ENCODE measurements at places on chromosomes 3 and 15.

DNA sequence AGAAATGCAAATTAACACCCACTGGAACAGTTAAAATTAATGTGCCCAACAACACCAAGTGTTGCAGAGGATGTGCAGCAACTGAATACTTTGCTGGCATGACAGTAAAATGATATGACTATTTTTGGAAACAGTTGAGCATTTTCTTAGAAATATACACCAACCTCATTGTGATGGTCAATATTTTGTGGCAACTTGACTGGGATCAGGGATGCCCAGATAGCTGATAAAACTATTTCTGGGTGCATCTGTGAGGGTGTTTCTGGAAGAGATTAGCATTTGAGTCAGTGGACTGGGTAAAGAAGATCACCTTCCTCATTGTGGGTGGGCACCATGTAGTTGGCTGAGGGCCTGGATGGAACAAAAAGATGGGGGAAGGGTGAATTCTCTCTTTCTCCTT, 57.9 kb downstream of the RPLP1 start:
- DNase-seq, result no peak

- DNase-seq, result no peak
Measured at GRCh38 chr3:48367201-48367600, 4.8 kb upstream of the FBXW12 start.

DNA sequence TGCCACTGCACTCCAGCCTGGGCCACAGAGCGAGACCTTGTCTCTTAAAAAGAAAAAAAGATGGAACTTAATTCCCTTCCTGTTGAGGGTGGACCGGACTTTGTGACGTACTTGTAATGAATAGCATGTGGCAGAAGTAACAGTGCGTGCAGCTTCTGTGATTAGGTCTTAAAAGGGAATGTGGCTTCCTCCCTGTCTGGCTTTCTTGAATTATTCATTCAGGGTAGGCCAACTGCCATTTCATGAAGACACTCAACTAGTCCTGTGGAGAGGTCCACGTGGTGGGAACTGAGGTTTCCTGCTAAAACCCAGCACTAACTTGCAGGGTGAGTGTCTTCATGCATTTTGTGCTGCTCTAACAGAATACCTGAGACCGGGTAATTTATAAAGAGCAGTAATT, 98.9 kb upstream of the PIAS1 start:
- DNase-seq, result no peak

DNA sequence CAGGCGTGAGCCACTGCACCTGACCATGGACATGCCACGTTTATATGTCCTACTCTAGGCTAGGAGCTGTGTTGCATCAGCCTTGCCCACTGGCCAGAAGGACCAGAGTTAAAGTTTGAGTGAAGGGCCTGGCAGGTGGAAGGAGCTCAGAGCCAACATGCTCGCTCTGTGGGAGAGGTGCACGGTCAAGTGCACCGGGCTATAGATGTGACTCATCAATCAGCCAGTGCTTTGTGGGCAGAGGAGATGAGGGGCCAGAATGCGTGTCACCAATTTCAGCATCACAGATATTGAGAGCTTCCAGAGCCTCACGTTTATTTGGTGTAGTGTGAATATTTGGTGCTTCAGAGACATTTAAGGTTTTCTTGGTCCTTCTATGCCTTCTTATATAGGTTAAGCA, 137.3 kb upstream of the KBTBD8 start:
- DNase-seq, result no peak

DNA sequence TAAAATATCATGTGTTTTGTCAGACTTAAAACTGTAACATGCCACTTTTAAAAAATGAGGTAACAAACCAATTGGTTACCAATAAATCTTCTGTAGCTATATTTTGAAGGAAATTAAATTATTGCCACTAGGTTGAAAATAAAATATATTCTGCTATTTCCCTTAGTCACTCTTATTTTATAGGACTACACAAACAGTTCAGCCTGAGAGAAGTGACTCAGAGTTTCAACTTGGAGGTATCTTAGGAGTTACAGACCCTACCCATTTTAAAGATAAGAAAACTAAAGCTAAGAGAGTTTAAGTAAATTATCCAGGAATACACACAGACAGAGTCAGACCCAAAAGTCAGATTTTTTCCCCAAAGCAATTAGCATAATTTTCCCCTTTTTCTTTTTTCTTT, 65.1 kb downstream of the PIK3CB start:
- DNase-seq, result no peak

- DNase-seq, result no peak
Measured at GRCh38 chr3:127831723-127832172, 9.4 kb upstream of the MGLL start.

- DNase-seq, result no peak
Measured at GRCh38 chr15:51992953-51993352, 21.4 kb upstream of the LEO1 start.

GRCh38 chr15:70093481-70094319, 4.0 kb downstream of the TLE3 start:
- DNase-seq, result no peak

- no peak for DNase-seq
Measured at GRCh38 chr15:74313889-74314288, 53.6 kb downstream of the CYP11A1 start.

- DNase-seq, result no peak
Measured at GRCh38 chr3:127457094-127457475, 133.4 kb downstream of the TPRA1 start.

- no peak for DNase-seq
Measured at GRCh38 chr3:43770426-43771103, 79.8 kb downstream of the ABHD5 start.

DNA sequence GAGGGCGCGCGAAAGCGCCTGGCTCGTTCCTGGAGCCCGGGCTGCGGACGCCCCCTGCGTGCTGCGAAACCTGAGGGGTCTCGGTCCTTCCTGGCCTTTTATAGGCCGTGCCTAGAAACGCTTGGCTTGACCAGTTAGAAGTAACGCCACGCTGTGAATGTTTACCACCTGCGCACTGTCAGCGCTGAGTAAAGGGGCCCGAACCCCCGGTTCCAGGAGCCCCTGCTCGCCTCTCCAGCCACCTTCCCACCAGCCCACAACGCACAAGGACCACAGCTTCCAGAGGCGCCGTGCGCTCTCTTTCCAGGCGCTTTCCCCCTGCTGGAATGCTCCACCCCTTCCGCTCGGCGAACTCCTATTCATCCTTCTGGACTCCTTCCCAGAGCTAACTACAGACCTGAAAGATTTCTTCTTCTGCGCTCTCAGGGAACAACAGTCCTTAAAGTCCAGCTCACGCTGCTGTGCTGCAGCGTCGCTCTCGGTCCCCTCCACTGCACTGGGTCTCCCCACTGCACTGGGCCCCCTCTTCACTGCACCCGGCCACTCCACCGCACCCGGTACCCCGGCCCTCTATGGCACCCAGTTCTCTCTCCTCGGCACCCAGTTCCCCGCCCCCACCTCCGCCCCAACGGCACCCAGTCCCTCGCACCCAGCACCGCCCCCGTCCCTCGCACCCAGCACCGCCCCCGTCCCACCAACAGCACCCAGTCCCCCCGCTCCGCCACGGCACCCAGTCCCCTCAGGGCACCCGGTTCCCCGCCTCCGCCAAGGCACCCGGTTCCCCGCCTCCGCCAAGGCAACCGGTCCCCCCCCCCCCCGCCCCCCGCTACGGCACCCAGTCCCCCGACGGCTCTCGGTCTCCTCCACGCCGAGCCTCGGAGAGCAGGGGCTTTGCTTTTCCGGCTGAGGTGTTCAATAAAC, 69.8 kb downstream of the SQOR start:
- DNase-seq, result no peak

DNA sequence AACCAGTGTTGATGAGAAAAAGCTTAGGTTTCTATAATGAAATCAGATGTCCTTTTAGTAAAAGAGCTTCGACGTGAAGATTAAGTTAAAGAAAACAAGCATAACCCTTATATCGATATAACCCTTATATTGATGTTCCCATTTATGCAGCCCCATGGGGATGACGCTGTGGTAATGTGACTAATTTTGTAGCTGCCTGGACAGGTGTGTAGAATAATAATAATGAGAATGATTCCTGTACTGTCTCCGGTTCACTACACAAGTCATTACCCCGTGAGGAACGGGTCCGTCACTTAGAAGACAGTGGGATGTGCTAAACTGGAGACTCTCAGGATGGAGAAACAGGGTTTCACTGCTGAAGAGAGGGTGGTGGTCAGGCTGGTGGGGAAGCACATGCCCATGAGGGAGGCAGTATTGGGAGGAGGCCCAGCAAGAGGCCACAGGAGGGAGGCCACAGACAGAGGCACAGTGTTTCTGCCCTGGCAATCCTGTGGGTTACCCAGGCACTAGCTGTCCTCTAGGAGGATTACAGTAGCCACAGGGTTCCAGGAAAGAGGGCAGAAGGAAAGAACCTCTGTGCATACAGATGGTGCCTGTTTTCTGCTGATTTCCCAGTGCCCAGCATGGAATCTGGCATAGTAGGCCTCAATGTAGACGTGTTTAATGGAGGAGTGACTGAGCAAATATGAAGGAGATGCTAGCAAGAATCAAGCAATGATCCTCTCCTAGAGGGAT, 191.1 kb upstream of the TSC22D2 start:
- DNase-seq, result no peak

DNA sequence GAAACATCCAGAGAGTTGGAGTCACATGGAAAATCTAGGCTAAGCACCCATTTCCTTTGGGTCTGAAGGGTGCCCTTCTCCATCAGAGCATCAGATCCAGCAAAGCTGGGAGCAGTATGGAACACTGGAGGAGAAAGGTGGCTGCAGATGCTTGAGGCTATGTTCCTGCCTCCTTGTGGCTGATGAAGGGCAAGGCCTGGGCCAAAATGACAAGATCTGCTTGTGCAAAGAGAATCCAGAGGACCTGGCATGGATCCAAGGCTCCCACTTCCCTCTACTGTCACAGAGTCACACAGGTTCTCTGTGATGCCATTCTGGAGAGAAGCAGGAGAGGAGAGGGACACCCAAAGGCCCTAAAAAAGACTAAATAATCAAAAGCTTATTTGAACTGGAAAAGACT, 9.2 kb upstream of the ATP8B4 start:
- no peak for DNase-seq

GRCh38 chr3:191889756-191890155, 428.8 kb downstream of the PYDC2 start:
- no peak for DNase-seq

GRCh38 chr3:43692085-43692855, 1.5 kb downstream of the ABHD5 start:
- DNase-seq, result no peak

DNA sequence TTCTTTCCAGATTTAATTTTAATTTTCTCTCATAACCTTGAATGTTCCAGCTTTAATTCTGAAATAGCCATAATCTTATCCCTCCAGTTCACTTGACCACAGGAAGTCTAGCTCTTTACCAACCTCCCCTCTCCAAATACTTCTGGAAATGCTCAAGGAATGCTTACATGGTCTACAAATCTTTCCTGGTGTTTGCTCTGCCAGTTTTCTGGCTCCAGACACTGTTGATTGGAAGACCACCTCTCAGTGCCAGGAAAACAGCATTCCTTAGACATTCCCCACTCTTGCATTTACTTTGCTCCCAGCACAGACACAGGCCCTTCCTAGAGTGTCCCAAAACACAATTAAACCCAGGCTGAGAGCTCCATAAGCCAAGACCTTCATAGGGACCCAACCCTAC, 98.6 kb downstream of the MESD start:
- DNase-seq, result no peak

DNA sequence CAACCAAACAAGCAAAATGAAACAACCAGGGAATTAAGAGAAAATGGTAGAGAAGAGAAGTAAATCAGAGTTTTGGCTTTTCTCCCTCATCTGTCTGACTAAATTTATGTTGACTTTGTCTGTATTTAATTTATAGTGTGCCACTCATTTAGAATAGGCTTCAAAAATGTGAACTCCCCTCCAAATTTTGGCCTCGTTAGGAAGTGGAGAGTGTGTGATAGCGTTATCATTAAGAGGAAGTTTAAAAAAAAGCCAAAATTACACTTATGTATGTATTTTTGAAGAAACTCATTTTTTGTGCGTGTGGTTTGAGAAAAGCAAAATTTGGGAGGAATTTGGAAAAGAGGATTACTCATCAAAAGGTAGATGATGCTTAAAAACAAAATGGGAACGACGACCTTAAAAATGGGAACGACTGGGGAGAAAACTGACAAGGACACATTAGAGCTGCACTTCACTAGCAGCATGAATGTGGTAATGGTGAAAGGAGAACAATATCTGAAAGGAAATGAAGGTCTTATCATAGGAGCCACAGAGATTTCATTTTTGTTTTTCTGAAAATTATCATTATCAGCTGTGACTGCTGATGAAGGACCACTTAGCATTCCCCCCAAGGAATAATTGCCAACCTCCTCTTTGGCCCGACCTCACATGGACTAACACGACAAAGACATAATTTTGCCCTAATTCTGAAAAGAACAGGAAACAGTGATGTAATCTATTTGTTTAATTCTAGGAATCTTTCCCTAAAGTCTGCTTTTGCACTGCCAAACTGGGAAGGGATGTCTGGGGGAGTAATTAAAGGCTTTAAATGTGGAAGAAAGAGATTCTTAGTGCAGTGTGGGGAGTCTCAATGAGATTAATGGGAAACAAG, 163.2 kb upstream of the P2RY1 start:
- no peak for DNase-seq

All from stimulated activated CD4-positive, alpha-beta T cell treated with anti-CD3 and anti-CD28 coated beads, Interleukin-15, amount 100 ng/mL, for 1 hour (primary cell).